ENCODE measurements at places on chromosomes 7 and 10.
A peak's percentile ranks its signal among the peaks of the same experiment; 100 is the strongest.

DNA sequence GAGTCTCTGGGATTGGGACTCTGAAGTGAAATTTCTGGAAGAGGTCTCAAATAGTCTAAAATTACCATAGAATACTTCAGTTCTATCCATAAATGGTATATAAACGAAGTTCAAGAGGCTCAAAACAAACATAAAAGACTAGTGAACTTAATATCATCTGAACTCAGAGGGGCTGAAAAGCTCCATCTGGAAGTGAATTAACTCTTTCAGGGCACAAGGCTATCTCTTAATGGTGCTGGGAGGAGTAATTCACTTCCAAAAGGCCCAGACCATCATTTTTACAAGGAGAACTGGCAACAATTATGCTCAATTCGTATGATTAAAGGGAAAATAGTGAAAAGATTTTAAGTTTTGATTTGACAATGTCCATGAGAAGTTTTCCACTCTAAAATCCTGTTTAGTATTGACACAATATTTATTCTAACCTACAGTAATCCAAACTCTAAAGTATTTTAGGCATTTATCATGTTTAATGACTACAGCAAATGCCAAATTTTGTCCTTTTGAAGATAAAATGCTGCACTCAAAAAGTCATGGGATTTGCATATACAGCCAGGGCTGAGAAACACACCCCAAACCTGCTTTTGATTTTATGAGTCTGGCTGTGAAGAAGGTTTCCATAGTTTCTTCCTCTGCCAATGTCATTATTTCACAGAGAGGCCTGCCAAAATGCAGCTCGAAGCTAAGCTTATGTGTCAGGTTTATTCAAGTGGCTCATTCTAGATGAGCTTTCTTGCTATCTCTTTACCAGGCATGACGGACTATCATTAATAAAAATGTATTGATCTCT is 143.9 kb downstream of the HIBADH start:
- DNase-seq = no peak

DNA sequence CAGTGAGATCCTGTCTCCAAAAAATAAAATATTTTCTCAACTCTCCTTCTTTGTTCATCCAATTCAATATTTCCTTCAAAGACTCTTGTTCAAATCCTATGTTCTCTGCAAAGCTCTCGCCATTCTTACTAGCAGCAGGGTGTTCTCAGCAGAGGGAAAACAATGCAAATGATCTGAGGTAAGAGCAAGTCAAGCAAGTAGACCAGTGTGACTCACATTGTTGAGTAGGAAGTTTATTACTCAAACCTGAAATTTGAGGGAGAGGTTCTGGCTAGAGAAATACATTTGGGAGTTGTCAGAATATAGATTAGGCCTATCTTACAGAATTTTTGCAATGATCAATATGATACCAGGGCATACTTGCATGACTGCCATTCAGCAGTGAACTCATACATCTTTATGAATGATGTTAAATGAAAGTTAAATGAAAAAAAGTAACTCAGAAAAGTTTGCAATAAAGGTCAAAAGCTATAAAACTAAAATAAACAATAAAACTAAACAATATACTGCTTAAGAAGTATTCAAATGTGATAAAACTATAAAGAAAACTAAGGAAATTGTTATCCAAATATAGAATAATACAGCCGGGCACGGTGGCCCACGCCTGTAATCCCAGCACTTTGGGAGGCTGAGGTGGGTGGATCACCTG is 5.8 kb downstream of the IDE start:
- no peak for DNase-seq

GRCh38 chr7:32941681-32942414 is 15.4 kb upstream of the FKBP9 start:
- no peak for DNase-seq

GRCh38 chr10:79352035-79352877 is 5.0 kb downstream of the PPIF start:
- DNase-seq = no peak

- DNase-seq = no peak
Observed at GRCh38 chr7:137850571-137850970, 3.8 kb upstream of the DGKI start.

GRCh38 chr10:25641595-25641994 is 292.4 kb upstream of the MYO3A start:
- DNase-seq = no peak

DNA sequence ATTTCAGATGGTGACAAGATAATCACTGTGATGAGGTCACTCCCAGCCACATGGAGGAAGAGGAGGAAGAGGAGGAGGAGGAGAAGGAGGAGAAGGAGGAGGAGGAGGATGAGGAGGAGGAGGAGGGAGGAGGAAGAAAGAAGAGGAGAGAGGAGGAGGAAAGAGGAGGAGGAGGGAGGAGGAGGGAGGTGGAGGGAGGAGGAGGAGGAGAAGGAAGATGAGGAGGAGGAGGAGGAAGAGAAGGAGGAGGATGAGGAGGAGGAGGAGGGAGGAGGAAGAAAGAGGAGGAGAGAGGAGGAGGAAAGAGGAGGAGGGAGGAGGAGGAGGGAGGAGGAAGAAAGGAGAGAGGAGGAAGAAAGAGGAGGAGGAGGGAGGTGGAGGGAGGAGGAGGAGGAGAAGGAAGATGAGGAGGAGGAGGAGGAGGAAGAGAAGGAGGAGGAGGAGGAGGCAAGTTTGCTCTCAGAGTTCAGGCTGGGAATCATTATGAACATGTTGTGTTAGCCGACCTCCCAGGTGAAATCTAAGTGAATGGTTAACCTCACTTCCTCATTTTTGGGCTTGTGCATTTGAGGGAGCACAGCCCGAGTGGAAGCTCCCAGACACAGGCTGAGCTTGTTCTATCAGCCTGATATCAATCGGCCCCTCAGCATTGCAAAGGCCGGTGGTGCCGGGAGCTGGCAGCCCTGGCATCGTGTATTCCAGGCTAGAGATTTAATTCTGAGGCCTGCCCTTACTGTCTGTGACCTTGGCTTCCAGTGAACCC is 236.2 kb upstream of the PITRM1 start:
- DNase-seq = no peak

GRCh38 chr7:116356333-116356965 is 143.1 kb upstream of the CAV2 start:
- peak; percentile 46 for DNase-seq

- DNase-seq = peak; percentile 38
Observed at GRCh38 chr7:45718464-45719330, 144.5 kb downstream of the ADCY1 start.

DNA sequence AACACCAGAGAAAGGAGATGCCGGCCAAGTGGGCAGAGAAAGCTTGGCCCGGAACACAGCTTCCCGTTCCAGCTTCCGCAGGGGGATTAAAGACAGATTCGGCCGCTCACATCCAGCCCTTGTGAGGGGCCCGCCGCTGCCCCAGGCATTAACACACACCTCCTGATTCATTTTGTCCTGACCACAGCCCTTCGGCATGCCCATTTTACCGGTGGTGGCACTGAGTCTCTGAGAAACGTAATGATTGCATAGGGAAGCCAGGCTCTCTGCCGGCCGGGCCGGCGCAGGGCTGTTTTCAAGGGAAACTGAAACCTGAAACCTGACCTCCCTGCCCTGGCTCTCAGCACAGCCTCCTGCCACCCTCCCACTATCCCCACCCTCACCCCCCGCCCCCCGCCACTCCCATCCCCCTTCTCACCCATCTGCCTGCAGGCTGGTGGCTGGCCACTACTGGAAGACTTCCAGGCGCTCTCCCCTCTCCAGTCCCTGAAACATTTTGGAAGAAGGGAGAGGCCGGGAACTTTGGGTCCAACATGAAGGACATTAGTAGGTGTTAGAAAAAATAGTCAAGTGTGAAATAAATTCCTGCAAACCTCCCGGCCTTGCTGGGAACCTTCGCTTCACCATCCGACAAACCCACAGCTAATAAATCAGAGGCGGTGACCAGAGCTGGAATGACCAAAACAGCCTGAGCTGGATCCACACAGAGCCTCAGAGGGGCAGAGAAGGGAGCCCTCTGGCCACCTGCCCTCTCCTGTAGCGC is 83.5 kb upstream of the CUX1 start:
- DNase-seq = peak; percentile 73

GRCh38 chr10:11687357-11687771 is 54.8 kb upstream of the ECHDC3 start:
- no peak for DNase-seq

GRCh38 chr10:653991-654646 is 35.3 kb downstream of the DIP2C start:
- DNase-seq = no peak

GRCh38 chr7:34417781-34418180 is 240.2 kb upstream of the NPSR1 start:
- DNase-seq = no peak

- no peak for DNase-seq
Observed at GRCh38 chr7:96322373-96322695, 436 bp upstream of the SLC25A13 start.

Measured in right lobe of liver (tissue), 6 donors.